ENCODE measurements at places on chromosomes 16 and 17.

- no peak for DNase-seq
Observed at GRCh38 chr17:49580055-49580721, 4.5 kb downstream of the NXPH3 start.

DNA sequence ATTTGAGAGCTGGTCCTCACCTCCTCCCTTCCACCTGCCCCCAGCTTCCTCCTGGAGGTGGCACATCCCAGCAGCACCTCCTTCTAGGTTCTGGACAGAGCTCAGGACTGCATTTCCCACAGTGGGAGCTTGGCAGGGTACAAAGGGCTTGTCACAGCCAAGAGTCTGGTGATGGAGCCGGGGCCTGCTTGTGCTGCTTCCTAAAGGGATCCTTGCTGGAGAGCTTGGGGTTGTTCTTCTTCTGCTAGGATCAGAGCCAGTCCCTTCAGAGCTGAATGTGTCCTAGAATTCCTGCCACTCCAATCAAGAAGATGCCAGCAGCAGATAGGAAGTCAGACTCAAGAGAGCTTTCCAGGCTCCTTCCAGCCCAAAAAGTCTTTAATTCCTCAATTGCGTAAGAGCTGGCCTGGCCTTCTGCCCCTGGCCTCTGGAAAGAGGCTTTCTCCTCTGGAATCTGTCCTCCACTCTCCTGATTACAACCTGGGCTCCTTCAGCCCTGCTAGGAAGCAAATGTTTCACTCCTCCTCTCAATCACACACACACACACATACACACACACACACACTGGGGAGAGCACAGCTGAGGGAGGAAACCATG lies 4.4 kb downstream of the CD300E start:
- DNase-seq: no peak

DNA sequence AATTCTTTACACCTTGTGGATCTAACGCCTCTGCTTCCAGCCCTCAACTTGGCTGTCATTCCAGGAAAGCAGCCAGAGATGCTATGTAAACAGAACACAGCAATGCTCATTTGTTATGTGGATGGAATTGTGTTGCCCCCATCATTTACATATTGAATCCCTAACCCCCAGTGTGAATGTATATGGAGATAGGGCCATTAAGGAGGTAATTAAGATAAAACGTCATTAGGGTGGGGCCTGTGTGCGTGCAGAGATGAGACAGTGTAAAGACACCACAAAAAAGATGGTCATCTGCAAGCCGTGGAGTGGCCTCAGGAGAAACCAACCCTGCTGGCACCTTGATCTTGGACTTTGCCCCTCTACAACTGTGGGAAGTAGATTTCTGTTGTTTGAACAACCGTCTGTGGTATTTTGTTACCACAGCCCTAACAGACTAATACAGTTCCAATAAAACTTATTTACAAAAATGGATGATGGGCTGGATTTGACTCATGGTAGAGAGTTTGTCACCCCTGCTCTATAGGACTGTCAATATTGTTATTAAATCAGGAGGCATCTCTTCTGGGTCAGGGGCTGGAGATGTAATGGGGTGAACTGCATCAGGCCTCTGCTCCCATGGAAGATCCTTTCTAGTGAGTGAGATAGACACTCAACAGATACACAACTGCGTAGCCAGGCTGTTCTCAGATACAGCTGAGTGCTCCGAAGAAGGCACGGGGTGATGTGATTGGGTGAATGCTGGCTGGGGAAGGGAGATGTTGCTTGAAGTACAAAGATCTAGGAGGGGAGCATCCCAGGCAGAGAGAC lies 339.0 kb downstream of the SNX29 start:
- DNase-seq: no peak

GRCh38 chr16:89973235-89973634 lies 24.7 kb downstream of the DEF8 start:
- no peak for DNase-seq

DNA sequence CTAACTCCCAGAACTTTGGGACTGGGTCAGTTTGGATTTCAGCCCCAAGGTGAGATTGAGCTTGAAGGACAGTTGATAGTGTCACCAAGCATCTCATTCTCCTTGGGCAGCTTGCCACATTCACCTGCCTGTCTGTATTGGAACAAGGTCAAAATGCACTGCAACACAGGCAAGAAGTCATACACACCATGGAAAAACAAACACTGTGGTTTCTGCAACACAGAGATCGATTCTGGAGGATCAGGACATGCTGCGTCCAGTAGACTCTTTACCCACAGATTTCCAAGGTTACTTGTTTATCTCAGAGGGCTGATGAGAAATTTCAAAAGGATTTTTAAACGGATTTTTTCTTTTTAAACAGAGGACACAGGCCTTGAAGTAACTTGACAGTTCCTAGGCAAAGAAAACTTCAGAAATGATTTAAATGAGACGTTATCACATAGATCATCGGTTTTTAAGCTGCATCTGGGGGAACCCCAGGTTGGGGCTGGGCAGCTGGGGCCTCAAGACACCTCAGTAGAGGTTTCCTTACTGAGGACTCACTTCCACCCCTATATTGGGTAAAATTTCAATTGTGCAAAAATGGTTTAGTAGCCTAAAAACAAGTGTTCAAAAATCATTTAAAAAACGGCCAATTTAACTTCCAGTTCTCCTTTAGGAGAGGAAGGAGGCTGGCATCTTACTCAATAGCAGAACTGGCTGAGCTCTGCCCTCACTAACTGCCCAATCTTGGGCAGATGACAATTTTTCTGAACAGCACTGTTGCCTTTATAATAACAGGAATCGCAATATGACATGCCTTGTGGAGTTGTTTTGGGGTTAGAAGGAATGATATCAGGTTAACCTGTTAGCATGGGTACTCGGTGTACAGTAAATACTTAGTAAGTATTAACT lies 299.3 kb downstream of the XYLT1 start:
- DNase-seq: no peak
